ENCODE measurements at places on chromosomes 13 and 19.

- DNase-seq = no peak
These were observed 1.7 kb upstream of the ELANE start for GRCh38 chr19:850221-850978.

DNA sequence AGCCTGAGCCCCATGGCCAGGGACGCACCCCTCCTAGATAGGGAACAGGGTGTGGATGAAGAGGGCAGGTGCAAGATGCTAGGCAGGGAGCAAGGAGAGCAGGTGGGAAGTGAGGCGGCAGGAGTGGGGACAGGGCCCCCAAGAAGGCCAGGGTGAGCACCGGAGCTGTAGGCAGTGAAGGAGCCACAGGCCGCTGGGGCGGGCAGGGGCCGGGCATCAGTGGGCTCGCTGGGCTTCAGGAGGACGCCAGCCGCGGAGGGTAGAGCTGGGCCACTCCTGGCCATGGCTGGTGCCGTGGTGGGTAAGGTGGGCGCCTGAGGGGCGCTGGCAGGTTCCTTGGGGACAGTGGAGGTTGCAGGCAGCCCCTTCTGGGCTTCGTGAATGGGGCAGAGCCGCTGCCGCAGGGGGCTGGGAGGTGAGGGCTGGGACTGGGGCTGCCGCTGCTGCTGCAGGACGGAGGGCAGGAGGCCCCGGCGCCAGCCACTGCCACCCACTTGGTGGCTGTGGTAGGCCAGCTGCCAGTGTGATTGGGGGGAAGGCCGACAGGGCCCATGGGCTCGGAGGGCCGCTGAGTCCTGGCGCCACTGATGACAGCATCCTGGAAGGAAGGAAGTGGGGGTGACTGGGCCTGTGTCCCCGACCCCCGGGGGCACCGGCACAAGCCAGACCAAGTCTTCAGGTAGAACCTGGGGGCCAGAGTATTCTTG lies 2.1 kb downstream of the NKPD1 start:
- DNase-seq = no peak

GRCh38 chr13:25871389-25872125 lies 180.3 kb downstream of the SHISA2 start:
- DNase-seq = no peak

GRCh38 chr19:49646586-49646985 lies 4.6 kb downstream of the SCAF1 start:
- DNase-seq = no peak

GRCh38 chr13:40017662-40018262 lies 362.3 kb downstream of the COG6 start:
- no peak for DNase-seq

GRCh38 chr13:23960566-23961156 lies 63.4 kb upstream of the C1QTNF9B start:
- DNase-seq = no peak

- DNase-seq = no peak
These were observed 9.2 kb upstream of the FCGBP start for GRCh38 chr19:39943586-39943985.

GRCh38 chr19:16804176-16804575 lies 25.0 kb upstream of the SIN3B start:
- DNase-seq = no peak

DNA sequence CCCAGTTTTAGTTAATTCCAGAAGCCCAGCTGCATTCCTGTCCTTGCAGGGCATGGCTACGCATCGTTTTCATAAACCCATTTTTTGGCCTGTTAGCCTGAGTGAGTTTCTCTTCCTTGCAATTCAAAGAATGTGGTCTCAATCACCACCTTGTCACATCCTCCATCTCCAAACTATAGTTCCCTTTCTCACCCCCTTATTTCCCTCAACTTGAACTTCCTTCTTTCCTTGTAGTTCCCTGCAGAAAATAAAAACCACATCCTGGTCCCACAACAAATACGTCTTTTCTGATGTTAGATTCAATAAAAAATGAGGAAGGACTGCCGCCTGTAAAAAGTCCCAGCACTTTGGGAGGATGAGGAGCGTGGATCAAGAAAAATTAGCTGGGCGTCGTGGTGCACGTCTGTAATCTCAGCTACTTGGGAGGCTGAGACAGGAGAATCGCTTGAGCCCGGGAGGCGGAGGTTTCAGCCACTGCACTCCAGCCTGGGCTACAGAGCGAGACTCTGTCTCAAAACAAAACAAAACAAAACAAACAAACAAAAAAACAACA lies 13.2 kb downstream of the ADGRE3 start:
- no peak for DNase-seq

- no peak for DNase-seq
These were observed 39.7 kb downstream of the USP12 start for GRCh38 chr13:27131906-27132305.

DNA sequence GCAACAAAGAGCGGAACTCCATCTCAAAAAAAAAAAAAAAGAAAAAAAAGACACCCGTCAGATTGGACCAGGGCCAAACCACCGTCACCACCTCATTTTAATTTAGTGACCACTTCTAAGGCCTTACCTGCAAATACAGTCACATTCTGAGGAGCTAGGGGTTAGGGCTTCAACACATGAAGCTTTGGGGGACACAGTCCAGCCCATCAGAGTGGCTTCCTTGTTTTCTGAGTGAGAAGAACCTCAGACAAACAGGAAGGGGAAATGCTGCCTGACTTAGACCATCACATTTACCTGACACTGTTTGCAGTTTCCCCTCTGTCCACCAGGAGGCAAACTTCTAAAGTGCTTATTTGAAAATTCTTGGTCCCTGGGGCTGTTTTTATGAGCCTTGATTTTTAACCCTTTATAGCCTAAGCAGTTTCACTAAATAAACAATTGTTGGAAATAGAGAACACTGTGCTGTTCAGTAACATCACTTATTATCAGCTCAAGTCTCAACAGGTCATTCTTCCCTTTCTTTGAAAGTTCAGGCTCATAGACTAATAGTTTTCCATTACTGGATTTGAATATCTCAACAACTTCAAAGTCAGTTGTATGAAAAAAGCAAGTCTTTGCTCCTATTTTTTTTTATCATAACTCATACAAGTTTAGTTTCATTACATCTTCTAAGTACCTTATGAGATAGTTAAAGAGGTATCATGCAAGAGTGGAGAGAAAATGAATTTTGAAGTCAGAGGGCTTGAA lies 74.9 kb upstream of the WASF3 start:
- DNase-seq = peak; percentile 40

DNA sequence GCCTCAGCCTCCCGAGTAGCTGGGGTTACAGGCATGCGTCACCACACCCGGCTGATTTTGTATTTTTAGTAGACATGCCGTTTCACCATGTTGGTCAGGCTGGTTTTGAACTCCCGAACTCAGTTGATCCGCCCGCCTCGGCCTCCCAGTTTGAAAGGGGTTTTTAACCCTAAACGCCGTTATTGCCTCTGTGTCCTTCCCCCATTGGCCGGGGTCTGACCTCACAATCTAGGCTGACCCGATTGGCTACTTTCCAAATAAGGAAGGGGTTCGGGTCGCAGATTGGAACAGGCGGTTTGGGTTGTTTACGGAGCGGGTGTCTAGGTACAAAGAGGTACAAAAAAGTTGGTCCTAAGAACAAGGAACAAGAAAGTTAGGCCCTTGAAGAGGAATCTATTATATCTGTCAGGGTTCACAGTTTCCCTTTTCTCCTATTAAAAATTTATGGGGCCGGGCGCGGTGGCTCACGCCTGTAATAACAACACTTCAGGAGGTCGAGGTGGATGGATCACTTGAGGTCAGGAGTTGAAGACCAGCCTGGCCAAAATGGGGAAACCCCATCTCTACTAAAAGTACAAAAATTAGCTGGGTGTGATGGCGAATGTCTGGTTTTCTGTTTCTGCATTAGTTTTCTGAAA lies 1.0 kb downstream of the ZNF253 start:
- DNase-seq = peak; percentile 79

GRCh38 chr19:45876161-45876410 lies 9.9 kb downstream of the IRF2BP1 start:
- no peak for DNase-seq

- DNase-seq = no peak
These were observed 195.8 kb upstream of the KLF12 start for GRCh38 chr13:74329962-74330361.

- no peak for DNase-seq
These were observed 739 bp upstream of the ILF3 start for GRCh38 chr19:10653482-10653731.

- no peak for DNase-seq
These were observed 1.7 kb upstream of the DBP start for GRCh38 chr19:48638831-48639381.

DNA sequence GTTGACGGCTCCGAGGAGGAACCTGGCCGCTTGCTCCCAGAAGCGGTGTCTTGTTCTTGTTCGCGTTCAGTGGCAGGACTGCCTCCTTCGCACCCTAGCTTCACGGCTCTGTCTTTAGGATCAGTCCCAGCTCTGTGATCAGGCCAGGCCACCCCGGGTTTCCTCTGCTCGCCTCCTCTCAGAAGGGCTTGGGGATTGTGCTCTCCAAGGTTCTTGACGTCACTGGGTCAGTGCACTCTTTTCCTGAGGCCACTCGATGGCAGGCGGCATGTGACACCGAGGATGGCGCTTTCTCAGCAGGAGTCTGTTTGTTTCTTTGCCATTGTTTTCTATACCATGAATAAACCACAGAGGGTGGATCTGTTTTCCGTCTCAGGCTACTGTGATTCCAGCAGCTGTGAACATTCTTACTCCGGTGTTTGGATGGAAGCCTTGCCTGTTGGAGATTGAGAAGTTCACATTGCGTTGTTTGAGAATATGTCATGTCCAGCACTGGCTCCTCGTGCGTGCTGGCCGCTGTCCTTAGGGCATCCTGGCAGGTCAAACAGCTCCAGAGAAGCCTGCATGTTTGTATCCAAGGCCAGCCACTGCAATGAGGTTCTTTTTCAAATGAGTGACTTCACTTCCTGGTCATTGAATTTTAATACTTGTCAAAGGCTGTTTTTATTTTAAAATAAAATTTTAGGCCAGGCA lies 44.5 kb downstream of the SLC7A9 start:
- no peak for DNase-seq

DNA sequence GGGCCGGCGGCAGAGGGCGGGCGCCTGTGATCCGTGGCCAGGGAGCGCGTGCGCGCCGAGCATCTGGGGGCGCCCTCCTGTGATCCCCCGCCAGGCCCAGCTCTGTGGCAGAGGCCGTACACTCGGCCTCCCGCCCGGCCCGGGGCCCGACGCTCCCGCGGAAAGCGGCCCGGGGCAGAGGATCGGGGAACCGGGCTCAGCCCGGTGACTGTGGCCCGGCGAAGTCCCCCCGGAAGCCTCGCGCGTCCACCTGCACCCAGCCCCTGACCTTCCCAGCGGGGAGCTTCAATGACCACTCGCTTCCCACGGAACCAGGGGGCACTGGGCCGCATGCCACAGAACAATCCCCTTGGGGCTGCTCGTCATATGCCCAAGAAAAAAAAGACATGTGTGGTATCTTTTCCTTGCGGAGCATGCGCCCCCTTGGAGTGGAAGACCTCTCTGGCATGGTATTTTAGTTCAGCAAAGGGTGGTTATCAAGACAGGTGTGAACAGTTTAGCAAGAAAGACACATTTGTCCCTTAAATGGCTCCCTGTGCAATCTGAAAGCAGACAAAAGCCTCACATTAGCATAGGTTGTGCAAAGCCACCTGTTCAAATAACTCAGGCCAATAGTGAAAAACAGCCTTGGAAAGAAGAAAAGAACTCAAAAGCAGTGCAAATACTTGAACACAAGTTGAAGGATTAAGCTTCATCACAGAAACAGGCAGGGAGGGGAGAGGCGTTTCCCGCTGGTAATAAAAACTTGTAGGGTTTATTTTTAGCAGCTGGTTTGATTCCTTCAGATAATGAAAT lies 290.9 kb upstream of the SOX21 start:
- no peak for DNase-seq

GRCh38 chr19:38946229-38947010 lies 15.7 kb downstream of the MRPS12 start:
- peak; percentile 16 for DNase-seq

DNA sequence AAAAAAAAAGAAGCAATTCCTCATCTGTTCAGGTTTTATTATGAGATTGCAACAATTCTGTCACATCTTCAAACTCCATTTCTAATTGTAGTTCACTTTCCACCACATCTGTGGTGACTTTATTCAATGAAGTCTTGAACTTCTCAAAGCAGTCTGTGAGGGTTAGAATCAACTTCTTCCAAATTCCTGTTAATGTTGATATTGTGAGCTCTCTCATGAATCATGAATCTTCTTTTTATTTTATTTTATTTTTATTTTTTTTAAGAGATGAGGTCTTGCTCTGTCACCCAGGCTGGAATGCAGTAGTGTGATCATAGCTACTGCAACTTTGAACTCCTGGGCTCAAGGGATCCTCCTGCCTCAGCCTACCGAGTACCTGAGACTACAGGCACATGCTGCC lies 19.6 kb downstream of the ARHGAP35 start:
- DNase-seq = no peak

- DNase-seq = no peak
These were observed 94.7 kb downstream of the CDADC1 start for GRCh38 chr13:49342454-49342853.

DNA sequence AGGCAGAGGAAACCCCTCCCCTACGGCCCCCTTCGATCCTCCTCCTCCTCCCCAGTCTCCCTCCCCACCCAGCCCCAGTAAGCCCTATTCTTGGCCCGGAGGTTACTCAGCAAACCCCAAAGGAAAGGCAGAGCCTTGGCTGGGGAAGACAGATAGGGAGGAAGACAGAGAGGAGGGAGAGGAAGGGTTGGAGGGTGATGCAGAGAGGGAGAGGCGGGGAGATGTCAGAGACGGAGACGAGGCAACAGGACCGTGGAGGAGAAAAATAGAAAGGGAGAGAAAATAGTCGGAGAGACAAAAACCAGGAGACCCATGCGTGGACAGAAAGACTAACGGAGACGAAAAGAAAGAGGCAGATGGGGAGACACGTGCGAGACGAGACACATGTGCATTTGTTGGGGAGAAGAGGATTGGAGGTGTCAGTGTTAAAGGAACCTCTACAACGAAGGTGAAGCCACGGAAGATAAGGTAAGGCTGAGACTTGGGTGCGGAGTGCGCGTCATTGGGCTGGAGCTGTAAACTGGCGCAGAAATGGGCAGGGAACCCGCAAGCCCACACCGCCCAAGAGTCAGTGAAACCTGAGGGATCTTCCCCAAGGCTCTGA lies 2.9 kb downstream of the TGFB1 start:
- DNase-seq = no peak

- DNase-seq = peak; percentile 65
These were observed at the start of gene EPSTI1 for GRCh38 chr13:42991898-42992763. TSS of gene EPSTI1 (minus strand) at chr13:42992241. CDS start at chr13:42992165, 76 bp downstream.
